ENCODE measurements at places on chromosomes 1 and 21. TPM values are rescaled to one million over a fixed set of nuclear protein-coding genes. Genes with fewer than 3 reads are reported as not detected.
A peak's percentile ranks its signal among the peaks of the same experiment; 100 is the strongest.

The RNASEL gene
- total RNA-seq: 7.5 TPM

DNA sequence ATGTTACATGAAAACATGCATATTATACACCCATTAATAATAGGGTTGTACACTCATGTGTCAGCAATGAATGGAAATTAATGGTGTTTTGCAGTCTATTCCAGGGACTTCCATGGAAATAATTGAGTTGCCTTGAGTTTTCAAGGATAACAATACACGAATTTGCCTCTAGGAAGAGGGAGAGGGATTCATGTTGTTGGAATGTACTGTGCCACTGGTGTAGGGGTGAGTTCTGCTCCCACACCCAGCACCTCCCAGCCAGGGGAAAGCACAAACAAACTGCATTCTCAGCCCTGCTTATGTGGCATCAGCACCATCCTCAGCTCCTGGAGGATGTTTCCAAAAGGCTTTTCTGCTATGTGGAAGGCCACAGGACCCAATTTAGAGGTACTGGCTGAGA is 57.8 kb downstream of the BCAR3 start:
- DNase-seq: no peak

The PLPPR4 gene
- 1.5 TPM for total RNA-seq

- DNase-seq: peak; percentile 55
Observed at GRCh38 chr1:6523566-6523965, 30.7 kb downstream of the NOL9 start.

GRCh38 chr21:42025376-42026081 is 15.4 kb upstream of the ZBTB21 start:
- DNase-seq: peak; percentile 28

The SH2D2A gene
- total RNA-seq: 0.60 TPM

DNA sequence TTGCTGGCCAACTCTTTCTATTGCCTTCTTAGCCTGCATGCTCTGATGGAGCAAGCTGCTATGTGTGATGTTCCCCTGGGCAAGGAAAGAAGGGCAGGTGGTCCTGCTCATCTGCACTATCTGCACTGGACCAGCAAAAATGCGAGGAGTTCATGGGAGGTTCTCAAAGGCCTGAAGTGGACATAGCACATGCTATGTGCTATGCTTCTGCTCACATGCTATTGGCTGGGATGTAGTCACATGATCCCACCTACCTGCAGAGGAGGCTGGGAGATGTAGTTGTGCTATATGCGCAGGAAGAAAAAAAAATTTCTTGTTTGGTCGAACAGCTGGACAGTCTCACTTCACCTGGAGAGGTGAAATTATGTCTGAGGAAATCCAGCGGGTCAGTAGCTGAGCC is 587.7 kb downstream of the MATN1 start:
- no peak for DNase-seq

DNA sequence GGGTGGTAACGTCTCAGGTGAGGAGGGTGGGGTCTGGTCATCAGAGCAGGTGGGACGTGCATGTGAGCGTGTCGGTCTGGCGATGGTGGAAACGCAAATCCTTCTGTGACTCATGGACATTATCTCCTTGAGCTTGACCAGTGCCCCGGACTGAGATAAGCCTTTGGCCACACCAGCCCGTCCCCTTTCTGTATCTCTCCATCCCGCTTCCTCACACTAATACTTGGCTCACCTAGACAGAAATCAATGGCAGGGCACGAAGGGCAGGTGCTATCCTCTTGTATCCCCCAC is 7.9 kb upstream of the AQP10 start:
- no peak for DNase-seq
